ENCODE measurements at places on chromosomes 2 and 18.
A peak's percentile ranks its signal among the peaks of the same experiment; 100 is the strongest.

- no peak for DNase-seq
Measured at GRCh38 chr2:37583867-37584266, 87.6 kb downstream of the CDC42EP3 start.

DNA sequence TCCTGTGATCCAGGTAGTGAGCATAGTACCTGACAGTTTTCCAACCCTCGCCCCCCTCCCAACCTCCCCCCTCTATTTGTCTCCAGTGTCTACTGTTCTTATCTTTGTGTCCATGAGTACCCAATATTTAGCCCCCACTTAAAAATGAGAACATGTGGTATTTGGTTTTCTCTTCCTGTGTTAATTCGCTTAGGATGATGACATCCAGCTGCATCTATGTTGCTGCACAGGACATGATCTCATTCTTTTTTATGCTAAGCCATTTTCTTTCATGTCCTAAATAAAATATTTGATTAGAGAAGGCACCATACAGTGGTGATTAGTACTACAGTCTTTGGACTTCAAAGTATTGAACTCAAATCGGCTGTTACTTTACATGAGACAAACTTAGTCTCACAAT, 1087.9 kb downstream of the CBLN2 start:
- DNase-seq, result no peak

GRCh38 chr2:179558010-179558934, 293.6 kb upstream of the SESTD1 start:
- no peak for DNase-seq

DNA sequence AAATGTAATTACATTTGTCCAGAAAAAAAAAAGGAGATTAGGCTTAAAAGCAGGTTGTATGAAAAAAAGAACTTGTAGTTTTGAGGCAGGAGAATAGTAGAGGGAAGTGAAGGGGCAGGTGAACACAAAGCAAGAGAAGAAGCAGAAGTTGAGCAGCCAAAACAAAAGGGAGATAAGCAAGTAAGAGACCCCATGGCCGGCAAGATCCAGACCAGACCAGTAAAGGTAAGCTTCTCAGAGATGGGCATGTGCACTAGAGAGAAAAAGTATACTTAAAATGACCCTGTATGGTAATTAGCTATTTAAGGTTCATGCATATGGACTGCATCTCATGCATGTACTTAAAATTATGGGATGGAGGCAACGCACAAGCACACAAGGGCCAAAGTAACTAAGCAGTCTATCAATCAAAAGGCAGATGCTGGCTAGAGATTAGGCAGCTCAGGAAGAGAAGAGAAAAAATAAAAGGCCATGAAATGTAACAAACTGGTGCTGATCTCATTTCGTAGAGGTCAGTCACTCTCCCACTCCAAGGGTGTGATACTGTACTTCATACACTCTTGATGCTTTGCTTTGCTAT, 9.7 kb downstream of the SIGLEC15 start:
- no peak for DNase-seq

DNA sequence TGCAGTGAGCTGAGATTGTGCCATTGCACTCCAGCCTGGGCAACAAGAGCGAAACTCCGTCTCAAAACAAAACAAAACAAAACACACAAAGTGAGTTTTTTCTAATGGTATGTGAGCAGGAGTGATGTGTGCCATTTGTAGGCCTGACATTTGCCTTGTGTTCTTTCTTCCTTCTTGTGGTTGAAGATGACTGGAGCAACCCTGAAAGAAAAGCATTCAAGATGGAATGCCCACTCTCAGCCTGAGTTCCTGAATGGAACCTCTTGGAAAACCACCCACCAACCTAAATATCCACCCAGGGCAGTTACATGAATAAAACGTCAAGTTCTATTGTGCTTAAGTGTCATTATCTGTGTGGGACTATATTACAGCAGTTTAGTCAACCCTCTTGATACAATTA, 26.5 kb downstream of the PGAP1 start:
- no peak for DNase-seq

- DNase-seq, result no peak
Measured at GRCh38 chr2:27070653-27071276, 689 bp downstream of the OST4 start.

- no peak for DNase-seq
Measured at GRCh38 chr2:47201224-47201623, 46.1 kb upstream of the STPG4 start.

DNA sequence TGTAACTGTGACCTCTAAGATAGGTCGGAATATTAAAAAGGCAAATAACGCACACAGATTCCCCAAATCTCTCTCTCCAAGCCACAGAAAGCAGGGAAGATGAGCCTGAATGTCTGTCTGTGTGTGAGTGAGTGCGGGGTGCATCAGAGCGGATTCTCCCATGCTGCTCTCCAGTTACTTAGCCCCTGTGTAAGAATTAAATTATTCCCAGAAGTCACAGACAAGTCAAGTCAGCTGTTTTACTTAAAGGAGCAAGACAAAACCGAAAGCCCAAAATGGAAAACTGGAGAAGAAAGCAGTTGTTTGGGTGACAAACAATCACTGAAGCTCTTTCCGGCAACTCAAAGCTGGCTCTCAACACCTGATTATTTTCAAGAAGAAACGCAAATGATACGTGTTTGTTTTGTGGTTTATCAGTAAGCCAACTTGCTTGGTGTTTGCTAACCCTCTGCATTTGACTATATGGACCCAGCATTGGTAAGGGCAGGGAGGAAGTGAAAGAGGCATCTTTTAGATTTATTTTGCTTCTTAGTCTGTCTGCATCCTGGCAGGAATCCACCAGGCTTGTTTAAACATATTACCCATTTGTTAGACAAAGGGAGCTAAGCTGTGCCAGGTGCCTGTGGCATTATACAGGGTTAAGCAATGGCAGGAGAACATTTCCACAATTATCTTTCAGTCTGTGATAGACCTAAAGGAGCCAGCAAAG, 121.5 kb upstream of the CREB1 start:
- DNase-seq, result peak; percentile 85

DNA sequence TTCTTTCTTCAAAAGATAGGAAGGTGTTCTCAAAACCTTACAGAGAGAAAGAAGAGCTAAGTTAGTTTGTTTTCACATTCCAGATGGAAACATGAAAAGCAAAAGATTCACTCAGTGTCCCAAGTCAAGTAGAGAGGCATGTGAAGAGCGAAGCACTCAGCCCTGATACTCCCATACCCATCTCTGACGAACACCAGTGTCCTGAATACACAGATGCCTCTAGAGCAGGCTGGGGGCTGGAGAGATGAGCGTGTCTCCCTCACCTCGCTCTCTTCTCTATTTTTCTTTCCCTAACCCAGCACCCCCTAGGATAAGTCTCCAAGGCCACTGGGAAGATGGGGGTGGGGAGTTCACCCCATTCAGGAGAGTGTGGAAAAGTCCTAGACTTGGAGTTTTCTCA, 227.8 kb downstream of the TMEM163 start:
- DNase-seq, result no peak

- no peak for DNase-seq
Measured at GRCh38 chr2:100113990-100114433, 28.4 kb downstream of the AFF3 start.

DNA sequence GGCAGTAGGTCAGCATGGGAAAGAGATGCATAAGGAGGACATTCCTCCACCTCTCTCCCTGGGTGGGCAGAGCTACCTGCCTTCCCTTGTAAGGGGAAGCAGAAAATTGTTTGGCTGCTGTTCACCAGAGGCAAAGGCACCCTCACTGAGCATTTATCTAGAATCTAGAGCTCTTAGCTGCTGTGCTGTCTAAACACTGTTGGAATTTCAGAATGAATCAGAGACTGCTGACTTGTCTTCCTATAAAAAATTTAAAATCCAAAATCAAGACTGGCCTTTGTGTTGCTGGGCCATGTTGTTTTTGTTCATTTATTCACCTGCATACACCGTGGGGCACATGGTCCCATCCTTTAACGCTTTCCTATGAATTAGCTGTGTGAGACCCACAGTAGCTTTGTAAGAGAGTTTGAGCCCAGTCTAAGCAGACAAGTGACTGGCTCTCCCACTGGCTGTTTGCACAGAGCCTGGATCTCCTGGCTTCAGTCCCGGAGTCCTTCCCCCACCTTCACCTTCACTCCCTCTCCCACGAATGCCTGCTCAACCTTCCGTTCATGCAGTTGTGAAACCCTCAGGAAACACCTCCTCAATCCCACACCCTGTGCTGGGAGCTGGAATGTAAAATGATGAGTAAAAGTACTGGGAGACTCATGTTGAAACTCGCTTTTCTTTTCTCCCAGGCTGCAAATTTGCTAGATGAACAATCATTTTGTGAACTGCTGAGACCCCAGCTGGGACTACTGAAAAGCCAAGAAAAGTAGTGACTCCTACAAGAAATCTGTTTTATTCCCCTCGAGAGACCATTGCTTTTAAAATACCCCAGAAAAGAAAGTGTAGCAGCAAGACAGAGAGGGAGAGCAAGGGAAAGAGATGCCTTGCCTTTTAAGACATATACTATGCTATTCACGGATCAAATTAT, 76.2 kb downstream of the FAM168B start:
- no peak for DNase-seq

GRCh38 chr2:29033656-29034055, 40.7 kb downstream of the PCARE start:
- no peak for DNase-seq

GRCh38 chr2:165787334-165787733, 6.7 kb downstream of the GALNT3 start:
- no peak for DNase-seq

DNA sequence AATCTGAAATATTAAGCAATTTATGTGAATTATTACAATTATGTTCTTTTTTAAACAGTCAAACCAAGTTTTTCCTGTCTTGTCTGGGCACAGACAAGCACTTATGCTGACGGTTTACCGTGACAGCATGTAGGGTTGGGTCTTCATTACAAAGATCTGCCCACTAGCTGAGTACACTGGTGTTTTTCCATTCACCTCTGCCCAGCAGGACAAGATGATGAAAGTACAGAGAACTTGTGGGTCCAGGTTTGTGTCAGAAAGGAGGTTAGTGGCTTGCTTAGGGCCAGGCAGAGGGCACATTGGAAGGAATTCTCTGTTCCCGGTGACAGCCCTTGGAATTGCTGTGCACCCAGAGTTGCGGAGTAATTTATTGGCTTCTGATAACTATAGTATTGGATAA, 14.0 kb downstream of the NABP1 start:
- no peak for DNase-seq

GRCh38 chr2:48590017-48590416, 27.6 kb upstream of the GTF2A1L start:
- no peak for DNase-seq

- DNase-seq, result no peak
Measured at GRCh38 chr2:79723830-79724229, 211.0 kb downstream of the CTNNA2 start.

- DNase-seq, result no peak
Measured at GRCh38 chr2:148948868-148949267, 73.8 kb downstream of the KIF5C start.

GRCh38 chr2:102489646-102490045, 16.6 kb downstream of the SLC9A4 start:
- no peak for DNase-seq

- no peak for DNase-seq
Measured at GRCh38 chr2:218878486-218878885, 2.2 kb upstream of the WNT10A start.

GRCh38 chr2:153101187-153101586, 377.4 kb downstream of the RPRM start:
- no peak for DNase-seq

- DNase-seq, result no peak
Measured at GRCh38 chr18:56726906-56727305, 75.7 kb downstream of the WDR7 start.

DNA sequence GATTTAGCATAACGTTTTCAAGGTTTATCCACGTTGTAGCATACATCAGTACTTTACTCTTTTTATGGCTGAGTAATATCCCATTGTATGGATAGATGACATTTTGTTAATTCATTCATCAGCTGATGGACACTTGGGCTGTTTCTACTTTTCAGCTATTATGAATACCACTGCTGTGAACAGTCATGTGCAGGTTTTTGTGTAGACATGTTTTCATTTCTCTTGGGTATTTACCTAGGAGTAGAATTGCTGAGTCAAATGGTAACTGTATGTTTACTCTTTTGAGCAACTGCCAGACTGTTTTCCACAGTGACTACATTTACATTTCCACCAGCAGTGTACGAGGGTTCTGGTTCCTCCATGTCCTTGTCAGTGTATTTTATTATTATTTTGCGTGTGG, 33.9 kb downstream of the COX7A2L start:
- DNase-seq, result no peak

- DNase-seq, result no peak
Measured at GRCh38 chr2:101064868-101065549, 62.9 kb downstream of the RPL31 start.

GRCh38 chr18:1302861-1303260, 398.2 kb downstream of the ADCYAP1 start:
- no peak for DNase-seq

GRCh38 chr2:9753665-9754531, 89.4 kb upstream of the TAF1B start:
- no peak for DNase-seq

DNA sequence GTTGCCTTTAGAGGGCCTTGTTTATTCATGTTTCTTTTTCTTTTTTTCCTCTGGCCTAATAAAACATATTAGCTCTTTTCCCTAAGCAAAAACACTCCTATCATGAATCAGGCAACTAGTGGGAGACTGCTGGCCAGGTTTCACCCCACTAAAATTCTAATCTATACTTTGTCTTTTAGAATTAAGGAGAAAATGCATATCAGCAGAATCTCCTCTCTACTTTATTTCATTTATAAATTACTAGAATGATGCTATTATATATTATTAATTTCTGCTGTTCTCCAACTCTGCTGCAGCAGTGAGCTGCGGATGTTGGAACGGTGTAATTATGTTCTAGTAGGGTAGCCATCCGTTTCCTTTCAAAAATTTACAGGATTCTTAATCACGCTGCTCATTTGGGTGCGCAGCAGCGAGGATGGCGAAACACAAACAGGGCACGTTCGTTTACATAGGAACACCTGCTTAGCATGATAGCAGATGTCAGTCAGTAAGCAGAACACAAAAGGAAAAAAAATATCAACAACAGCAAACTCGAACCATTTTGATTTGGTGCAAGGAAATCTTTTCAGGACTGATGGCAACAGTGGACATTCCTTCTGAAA, 30.5 kb downstream of the ZEB2 start:
- no peak for DNase-seq

GRCh38 chr2:854460-854859, 96.2 kb upstream of the SNTG2 start:
- no peak for DNase-seq

- DNase-seq, result no peak
Measured at GRCh38 chr2:211823886-211824479, 714.6 kb downstream of the ERBB4 start.

- no peak for DNase-seq
Measured at GRCh38 chr2:216664593-216665034, 30.7 kb downstream of the IGFBP5 start.

Data from NCI-H446 treated with DMSO at 0.1 percent for 48 hours (cell line).